ENCODE measurements at places on chromosomes 5 and 9.

- no peak for DNase-seq
These were observed 243.9 kb downstream of the EFNA5 start for GRCh38 chr5:107426872-107427271.

GRCh38 chr5:173340451-173340850, 12.2 kb upstream of the STC2 start:
- DNase-seq, result no peak

DNA sequence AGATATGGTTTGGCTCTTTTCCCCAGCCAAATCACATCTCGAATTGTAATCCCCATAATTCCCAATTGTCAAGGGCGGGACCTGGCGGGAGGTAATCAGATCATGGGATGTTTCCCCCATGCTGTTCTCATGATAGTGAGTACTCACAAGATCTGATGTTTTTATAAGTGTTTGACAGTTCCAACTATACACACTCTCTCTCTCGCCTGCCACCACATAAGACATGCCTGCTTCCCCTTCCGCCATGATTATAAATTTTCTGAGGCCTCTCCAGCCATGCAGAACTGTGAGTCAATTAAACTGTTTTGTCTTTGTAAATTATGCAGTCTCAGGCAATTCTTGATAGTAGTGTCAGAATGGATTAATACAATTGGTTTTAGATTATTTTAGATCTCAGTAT, 475.7 kb upstream of the CYLC2 start:
- no peak for DNase-seq

GRCh38 chr9:38683336-38683735, 36.6 kb downstream of the FAM240B start:
- no peak for DNase-seq

GRCh38 chr9:113581865-113582697, 118.6 kb downstream of the RGS3 start:
- peak; percentile 85 for DNase-seq

DNA sequence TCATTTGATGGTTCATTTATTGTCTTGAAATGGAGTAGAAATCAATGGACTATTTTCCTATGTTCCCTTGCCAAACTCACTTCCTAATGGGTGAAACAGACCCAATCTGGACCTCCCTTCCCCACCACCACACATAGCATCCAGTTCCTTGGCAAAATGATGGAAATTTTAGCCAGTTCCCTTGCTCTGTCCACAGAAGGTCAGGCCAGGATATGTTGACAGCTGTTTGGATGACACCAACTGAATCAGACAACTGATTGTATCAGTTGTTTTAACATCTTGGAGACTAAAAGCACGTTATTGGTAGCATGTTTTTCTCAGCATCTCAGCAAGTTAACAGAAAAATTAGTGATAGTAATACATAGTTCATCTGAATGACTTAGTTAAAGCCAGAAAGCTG, 534.8 kb downstream of the PSAT1 start:
- DNase-seq, result no peak

GRCh38 chr9:106560540-106560939, 302.4 kb upstream of the ZNF462 start:
- DNase-seq, result no peak
